ENCODE measurements at places on chromosomes 5 and 9.

DNA sequence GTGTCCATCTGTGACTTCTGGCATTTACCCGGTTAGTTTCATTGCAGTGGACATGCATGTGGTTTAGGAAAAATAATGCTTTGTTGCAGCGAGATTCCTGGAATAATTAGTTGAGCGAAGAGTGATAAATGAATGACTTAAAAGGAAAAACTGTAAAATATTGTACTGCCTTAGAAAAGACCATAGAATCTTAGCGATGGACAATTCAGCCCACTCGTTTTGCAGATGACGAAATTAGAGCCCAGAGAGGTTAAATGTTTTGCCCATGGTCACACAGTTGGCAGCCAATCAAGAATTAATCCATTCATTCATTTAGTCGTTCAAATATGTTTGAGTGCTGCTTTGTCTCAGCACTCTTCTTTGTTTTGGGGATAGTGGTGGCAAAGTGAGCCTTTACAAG is 107.9 kb downstream of the ARHGAP26 start:
- no peak for DNase-seq

DNA sequence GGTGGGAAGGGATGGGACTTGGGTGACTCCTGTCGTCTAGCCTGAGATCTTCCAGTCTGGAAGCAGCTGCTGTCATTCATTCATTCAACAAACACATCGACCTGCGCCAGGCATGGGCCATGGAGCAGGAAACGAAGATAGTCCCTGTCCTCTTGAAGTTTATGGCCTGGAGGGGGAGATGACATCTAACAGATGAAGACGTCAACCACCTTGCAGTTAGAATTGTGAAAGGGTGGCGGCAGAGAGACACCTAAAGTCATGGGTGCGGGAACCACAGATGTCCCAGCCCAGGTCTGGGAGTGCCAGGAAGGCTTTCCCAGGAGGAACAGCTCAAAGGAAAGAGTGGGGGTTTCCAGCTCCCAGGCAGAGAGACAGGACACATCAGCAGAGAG is 21.0 kb upstream of the IER5L start:
- DNase-seq, result no peak

- DNase-seq, result no peak
Measured at GRCh38 chr9:105416840-105417239, 31.0 kb upstream of the FSD1L start.

- DNase-seq, result no peak
Measured at GRCh38 chr5:84290161-84290560, 94.5 kb downstream of the EDIL3 start.

DNA sequence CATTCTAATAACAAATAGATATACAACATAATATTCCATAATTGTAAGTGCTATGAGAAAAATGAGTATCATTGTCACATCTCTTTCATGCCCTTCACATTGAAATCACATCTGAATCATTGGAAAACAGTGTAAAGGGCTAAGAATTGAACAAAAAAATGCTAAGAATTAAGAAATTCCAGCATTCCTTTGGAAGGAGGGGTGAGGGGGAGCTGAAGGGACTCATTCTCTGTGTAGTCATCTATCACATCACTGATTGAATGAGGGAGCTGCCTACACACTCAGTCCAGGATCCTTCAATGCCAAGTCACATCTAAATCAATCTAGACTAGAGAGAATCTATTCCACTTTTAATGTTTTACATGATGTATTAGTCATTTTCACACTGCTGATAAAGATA is 286.6 kb downstream of the DTWD2 start:
- no peak for DNase-seq

- no peak for DNase-seq
Measured at GRCh38 chr9:90770927-90771326, 30.7 kb upstream of the SYK start.

GRCh38 chr5:145806923-145807322 is 28.2 kb downstream of the PRELID2 start:
- no peak for DNase-seq

GRCh38 chr9:92769286-92769685 is 4.7 kb upstream of the BICD2 start:
- DNase-seq, result no peak
